Stimulated activated CD8-positive, alpha-beta memory T cell treated with anti-CD3 and anti-CD28 coated beads, Interleukin-4, amount 100 ng/mL, for 1 hour (primary cell): ENCODE measurements at places on chromosomes 5 and 9.
A peak's percentile ranks its signal among the peaks of the same experiment; 100 is the strongest.

- DNase-seq = no peak
Observed at GRCh38 chr5:56386046-56386445, 152.9 kb upstream of the ANKRD55 start.

DNA sequence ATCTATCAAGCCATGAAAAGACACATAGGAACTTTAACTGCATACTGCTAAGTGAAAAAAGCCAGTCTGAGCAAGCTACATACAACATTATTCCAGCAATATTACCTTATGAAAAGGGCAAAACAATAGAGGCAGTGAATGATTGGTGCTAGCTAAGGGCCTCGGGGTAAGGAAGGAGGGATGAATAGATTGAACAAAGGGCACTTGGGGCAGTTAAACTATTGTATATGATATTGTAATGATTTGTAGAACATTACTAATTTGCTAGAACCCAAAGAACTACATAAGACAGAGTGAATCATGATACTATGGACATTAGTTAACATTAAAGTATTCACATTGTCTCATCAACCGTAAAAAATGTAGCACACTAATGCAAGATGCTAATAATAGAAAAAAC is 218.3 kb downstream of the FBXO4 start:
- no peak for DNase-seq

GRCh38 chr9:134690946-134691694 is 49.5 kb downstream of the COL5A1 start:
- no peak for DNase-seq

GRCh38 chr9:75855509-75855908 is 35.0 kb upstream of the PCSK5 start:
- DNase-seq = no peak

DNA sequence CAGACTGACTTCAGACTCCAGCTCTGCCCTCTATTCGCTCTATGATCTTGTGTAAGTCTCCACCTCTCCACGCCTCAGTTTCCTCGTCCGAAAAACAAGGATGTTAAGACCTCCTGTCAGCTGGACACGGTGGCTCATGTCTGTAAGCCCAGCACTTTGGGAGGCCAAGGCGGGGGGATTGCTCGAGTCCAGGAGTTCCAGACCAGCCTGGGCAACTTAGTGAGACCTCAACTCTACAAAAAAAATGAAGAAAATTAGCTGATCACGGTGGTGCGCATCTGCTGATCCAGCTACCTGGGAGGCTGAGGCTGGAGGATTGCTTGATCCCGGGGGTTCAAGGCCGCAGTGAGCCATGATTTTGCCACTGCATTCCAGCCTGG is 36.6 kb upstream of the GABRP start:
- no peak for DNase-seq

DNA sequence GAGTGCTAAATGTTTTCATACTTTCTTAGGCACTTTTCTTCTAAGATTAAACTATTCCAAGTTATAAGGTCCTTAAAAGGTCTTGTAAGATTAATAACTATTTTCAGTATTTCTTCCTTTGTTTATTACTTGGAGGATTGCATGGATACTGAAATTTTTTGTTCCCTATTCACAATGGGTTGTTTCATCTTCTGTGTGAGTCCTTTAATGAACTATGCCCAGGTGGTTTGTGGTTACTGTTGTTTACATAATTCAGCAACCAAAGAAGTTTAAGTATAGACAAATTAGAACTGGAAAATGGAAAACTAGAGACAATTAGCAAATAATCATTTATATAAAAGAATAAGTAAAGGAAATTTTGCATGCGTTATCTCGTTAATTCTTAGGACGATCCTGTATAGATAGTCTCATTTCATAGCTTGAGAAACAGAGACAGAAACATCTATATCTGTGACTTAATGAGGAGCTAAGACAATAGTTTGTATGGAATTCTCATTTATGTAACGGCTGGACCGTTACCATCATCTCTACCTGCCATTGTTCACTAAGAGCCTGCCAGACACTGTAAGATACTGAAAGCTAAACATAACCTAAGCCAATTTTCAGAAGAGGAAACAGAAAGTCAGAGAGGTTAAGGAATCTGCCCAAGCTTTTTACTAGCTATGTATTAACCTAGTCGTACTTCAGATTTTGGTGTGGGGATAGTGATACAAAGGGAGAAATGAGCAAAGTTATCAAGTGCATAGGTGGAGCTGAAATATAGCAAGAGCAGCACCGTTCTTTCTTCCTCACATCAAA is 148.2 kb downstream of the PAM start:
- no peak for DNase-seq

GRCh38 chr9:113578882-113579282 is 115.4 kb downstream of the RGS3 start:
- peak; percentile 72 for DNase-seq

- DNase-seq = no peak
Observed at GRCh38 chr9:134734270-134734669, 92.7 kb downstream of the COL5A1 start.

DNA sequence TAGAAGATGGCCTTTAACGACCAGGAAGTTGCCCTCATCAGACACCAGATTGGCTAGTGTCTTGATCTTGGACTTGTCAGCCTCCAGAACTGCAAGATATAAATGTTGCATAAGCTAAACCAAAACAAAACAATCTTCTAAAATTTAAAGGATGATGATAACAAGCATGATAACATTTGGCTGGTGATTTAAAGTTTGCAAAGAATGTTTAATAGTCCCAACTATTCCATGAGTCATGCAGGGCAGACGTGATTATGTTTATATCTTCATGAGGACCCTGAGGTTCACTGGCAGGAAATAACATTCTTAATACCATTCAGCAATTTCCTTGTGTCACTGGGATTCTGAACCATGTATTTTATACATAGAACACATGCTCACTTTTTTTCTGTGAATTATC is 319.8 kb downstream of the HCN1 start:
- DNase-seq = no peak

DNA sequence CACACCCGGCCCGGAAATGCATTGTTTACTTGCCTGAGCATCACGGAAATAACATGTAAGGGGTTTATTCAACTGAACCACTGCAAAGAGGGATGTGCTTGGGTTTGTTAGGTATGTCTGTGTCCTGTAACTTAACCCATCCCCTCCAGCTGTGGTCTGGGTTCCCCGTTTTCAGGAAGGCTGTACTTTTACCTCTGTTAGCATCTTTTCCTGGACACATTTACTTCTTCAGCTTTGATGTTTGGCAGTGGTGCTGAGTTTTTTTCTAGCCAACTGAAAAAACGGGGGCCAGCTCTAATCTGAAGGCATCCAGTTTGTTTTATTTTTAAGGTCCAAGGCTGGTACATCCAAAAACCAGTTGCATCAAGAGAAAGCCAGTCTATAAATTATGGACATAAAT is 561.8 kb downstream of the BNC2 start:
- DNase-seq = no peak
